Ascending aorta (tissue), 2 donors: ENCODE measurements at places on chromosomes 2 and 18. TPM values are rescaled to one million over a fixed set of nuclear protein-coding genes. Genes with fewer than 3 reads are reported as not detected.

RFTN2 gene
- 4.8 TPM for total RNA-seq

GRCh38 chr2:56167616-56168562 lies 15.9 kb upstream of the CCDC85A start:
- DNase-seq: no peak
- H3K4me1 ChIP-seq: no peaks in the 10 kb centered on the region

GRCh38 chr18:60259052-60259681 lies 113.4 kb downstream of the MC4R start:
- no peaks in the 10 kb centered on the region for H3K36me3 ChIP-seq
- no peaks in the 10 kb centered on the region for H3K27me3 ChIP-seq
- H3K27ac ChIP-seq: no peak overlapping the region
- no peak for DNase-seq
- H3K4me1 ChIP-seq: no peaks in the 10 kb centered on the region

DNA sequence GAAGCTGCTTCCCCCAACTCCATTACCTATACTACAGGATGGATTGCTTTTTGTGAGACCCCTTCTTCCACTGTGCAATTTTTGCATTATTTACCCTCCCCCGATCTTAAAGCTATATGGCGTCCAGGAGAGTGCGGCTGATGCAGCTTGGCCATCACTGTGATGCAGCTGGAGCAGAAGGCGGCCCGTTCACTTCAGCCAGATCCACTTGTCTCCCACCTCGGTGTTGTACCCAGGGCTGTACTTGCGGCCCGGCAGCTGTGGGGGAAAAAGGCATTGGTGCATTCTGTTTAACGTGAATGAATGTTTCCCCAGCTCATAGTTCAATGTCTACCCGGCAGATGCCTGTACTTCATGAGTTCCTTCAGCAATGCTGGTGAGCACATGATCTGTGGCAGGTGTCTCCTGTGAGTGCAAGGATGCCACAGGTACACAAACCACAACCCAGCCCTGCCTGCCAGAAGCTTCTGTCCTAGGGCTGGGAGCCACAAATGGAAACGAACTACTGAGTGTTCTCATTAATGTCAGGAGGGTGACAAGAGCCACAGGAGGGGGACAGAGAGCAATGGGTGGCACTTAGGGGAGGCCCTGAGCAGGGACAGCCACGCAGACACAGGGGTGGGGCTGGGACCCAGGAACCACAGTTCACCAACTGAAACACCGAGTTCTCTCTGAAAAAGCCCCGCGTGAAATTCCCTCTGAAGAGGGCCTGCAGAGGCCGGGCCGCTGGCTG lies 64.0 kb downstream of the NDUFA10 start:
- no peaks in the 10 kb centered on the region for H3K4me1 ChIP-seq
- peaks cover 35% of the 10 kb centered on the region for H3K36me3 ChIP-seq
- no peaks in the 10 kb centered on the region for H3K27me3 ChIP-seq
- no peak for DNase-seq
- no peak overlapping the region for H3K27ac ChIP-seq

SERPINB3 gene
- 0.21 TPM for total RNA-seq

SCN7A gene
- total RNA-seq: 2.9 TPM

GRCh38 chr2:124080281-124081153 lies 55.4 kb downstream of the CNTNAP5 start:
- DNase-seq: no peak
- H3K27me3 ChIP-seq: no peaks in the 10 kb centered on the region
- no peak overlapping the region for H3K27ac ChIP-seq
- no peaks in the 10 kb centered on the region for H3K4me1 ChIP-seq
- no peak overlapping the region for H3K4me3 ChIP-seq

- no peak overlapping the region for H3K4me3 ChIP-seq
- no peaks in the 10 kb centered on the region for H3K27me3 ChIP-seq
- no peaks in the 10 kb centered on the region for H3K4me1 ChIP-seq
- no peak overlapping the region for H3K27ac ChIP-seq
Measured at GRCh38 chr2:65024149-65024829, 31.9 kb upstream of the CEP68 start.
